ENCODE measurements at places on chromosomes 5 and 9.

GRCh38 chr9:79896390-79896980, 324.7 kb downstream of the TLE4 start:
- DNase-seq: no peak
- H3K4me3 ChIP-seq: no peak overlapping the region
- H3K27ac ChIP-seq: no peak overlapping the region
- H3K4me1 ChIP-seq: no peaks in the 10 kb centered on the region

DNA sequence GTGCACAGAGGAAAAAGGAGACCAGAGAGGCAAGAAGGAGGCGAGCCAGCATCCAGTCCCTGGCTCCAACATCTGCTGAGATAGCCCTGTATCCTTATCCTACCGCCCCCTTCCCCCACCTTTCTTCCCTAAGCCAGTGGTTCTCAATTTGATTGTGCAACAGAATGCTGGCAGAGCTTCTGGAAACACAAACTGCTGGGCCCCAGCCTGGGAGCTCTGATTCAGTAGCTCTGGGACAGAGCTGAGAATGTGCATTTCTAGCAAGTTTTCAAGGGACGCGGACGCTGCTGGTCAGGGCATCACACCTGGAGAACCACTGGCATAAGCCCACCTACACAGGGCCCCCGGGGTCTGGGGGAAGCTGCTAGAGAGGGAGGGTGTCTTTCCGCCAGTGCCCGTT, 21.1 kb downstream of the AK8 start:
- H3K27me3 ChIP-seq: peaks cover 44% of the 10 kb centered on the region
- peaks cover 6% of the 10 kb centered on the region for H3K4me1 ChIP-seq
- no peak overlapping the region for H3K27ac ChIP-seq
- DNase-seq: no peak
- H3K36me3 ChIP-seq: no peaks in the 10 kb centered on the region
- H3K4me3 ChIP-seq: no peak overlapping the region

DNA sequence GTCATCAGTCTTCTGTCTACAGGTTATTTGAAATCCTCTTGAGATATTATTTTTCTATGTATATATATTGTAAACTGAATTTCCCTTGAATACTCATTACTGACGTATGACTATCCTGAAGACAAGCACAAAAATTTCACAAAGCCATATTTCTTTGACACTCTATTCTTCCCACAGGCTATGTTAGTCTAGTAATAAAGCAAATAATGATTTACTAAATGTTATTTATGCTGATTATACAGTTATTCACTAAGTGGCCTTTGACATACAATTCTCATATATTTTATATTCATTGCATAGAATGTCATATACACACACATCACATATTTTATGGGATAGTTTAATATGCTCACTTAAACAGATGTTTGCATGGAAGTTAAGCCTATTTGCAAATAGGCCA, 793.0 kb upstream of the GRAMD2B start:
- DNase-seq: no peak
- no peak overlapping the region for H3K27ac ChIP-seq
- H3K4me3 ChIP-seq: no peak overlapping the region
- H3K27me3 ChIP-seq: no peaks in the 10 kb centered on the region
- no peaks in the 10 kb centered on the region for H3K4me1 ChIP-seq
- H3K36me3 ChIP-seq: no peaks in the 10 kb centered on the region

GRCh38 chr9:88757406-88758010, 222.5 kb downstream of the NXNL2 start:
- no peak for DNase-seq
- H3K4me3 ChIP-seq: no peak overlapping the region
- H3K27ac ChIP-seq: no peak overlapping the region
- no peaks in the 10 kb centered on the region for H3K36me3 ChIP-seq

DNA sequence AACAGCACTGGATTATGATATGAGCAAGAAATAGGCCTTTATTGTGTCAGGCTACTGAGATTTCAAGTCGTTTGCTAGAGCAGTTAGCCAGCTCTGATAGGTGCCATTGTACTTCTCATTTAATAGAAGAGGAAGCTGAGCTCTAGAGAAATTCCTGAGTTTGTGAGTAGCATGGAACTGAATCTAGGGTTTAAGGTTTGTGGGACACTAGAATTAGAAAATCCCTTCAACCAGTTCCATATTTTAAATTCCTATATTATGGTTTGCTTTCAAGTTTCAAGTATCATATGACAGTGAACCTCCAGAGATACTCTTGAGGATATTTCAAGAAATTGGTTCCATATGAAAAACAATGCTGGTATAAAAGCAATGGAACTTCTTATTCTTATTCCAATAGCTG, 87.6 kb downstream of the ANKRD55 start:
- no peak overlapping the region for H3K27ac ChIP-seq
- peaks cover 10% of the 10 kb centered on the region for H3K4me1 ChIP-seq
- DNase-seq: no peak
- H3K36me3 ChIP-seq: no peaks in the 10 kb centered on the region

- no peak overlapping the region for H3K4me3 ChIP-seq
- no peaks in the 10 kb centered on the region for H3K36me3 ChIP-seq
- DNase-seq: no peak
- H3K27me3 ChIP-seq: no peaks in the 10 kb centered on the region
- H3K27ac ChIP-seq: peak overlapping the region; percentile 41
- no peaks in the 10 kb centered on the region for H3K4me1 ChIP-seq
These were observed 102.3 kb downstream of the SEMA6A start for GRCh38 chr5:116472274-116472673.

GRCh38 chr5:56534102-56534829, 281.1 kb upstream of the MAP3K1 start:
- no peaks in the 10 kb centered on the region for H3K4me1 ChIP-seq
- no peak for DNase-seq
- no peak overlapping the region for H3K4me3 ChIP-seq

DNA sequence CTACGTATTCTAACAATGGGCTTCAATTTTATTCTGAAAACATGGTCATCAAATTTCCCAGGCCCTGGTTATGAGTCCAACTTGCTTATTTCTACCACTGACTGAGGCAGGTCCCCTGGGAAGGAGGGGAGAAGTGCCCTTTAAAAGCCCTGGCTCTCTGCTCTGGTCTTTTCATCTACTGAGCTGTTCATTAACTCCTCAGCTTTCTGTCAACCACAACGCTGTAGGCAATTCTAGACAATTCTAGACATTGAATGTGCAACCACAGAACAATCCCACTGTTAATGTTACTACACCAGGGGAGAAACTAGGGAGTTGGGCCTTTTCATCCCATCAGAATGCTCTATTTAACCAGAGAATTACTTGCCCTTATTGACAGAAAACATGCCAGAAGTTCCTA, 10.0 kb downstream of the MOCS2 start:
- peaks cover 37% of the 10 kb centered on the region for H3K36me3 ChIP-seq
- no peaks in the 10 kb centered on the region for H3K27me3 ChIP-seq
- H3K27ac ChIP-seq: no peak overlapping the region
- peaks cover 10% of the 10 kb centered on the region for H3K4me1 ChIP-seq
- H3K4me3 ChIP-seq: no peak overlapping the region
